Urothelium cell line (cell line): ENCODE measurements at places on chromosomes 1 and 21.

DNA sequence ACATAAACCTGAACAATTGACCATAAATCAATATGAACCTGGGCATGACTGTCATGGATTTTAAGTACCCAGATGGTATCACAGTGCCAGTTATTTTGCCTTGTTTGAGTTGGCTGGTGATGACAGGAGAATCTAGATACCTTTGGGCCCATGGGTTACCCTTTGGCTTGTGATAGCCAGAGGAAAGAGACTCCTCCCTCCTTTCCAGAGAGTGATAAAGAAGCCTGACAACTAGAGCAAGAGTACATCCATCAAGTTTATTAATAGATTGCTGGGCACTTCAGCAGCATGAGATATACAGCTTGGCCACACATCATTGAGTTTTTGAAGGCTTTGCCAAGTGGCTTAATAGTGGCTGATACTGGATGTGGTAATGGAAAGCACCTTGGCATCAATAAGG, 6.6 kb upstream of the FMO3 start:
- DNase-seq: no peak

DNA sequence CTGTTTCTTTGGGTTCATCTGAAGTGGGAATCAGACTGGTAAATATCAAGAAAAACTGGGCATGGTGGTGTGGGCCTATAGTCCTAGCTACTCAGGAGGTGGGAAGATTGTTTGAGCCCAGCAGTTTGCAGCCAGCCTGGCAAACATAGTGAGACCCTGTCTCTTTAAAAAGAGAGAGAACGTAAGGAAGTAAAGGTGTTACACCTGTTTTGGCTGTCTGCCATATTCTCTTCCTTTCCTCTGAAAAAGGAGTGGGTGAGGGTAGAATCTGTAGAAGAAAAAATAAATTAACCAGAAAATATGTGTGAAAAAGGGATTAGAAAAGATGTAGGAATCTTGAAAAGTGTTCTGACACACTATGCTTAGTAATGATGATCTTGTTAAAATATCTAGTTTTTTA, 20.0 kb downstream of the AHCYL1 start:
- no peak for DNase-seq

- peak; percentile 33 for DNase-seq
Measured at GRCh38 chr1:11563560-11564069, 84.7 kb downstream of the DISP3 start.

DNA sequence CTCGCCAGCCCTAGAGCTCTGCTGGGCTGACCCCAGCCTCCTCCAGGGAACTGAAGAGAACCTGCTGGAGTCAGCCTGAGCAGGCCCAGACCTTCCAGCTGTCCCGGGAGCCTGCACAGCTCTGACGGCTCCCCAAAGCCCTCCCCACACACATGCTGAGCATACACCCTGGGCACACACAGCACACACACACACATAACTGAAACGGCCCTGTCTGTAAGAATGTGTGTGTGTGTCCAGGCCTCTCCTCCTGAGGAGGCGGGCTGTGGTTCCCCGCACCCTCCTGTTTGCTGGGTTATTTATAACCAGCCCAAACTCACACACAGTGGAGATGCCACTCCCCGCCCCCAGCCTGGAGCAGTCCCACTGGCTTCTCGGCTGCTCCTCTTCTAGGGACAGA, 20.2 kb downstream of the SDC3 start:
- DNase-seq: peak; percentile 35

GRCh38 chr1:201861448-201861847, 27.2 kb upstream of the SHISA4 start:
- DNase-seq: no peak

DNA sequence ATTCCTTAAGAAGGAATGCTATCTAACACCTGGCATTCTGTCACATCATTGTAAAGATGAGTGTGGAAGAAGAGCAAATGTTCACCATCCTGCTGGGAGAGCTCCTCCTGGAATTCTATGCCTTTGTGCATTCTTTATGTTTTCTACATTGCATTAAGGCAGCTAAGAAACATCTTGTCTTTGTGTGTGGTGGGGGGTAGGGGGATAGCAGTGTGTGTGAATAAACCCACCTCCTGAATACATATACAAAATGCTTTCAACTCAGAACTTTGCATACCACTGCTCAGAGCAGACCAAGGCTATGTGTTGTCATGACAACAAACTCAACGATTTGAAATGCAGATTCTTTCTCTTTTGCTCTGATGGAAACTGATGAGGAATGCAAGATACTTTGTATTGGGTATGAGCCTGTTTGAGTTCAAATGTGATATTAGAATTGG, 193.6 kb upstream of the KAZN start:
- no peak for DNase-seq

GRCh38 chr1:101128211-101128727, 102.7 kb upstream of the DPH5 start:
- DNase-seq: no peak

DNA sequence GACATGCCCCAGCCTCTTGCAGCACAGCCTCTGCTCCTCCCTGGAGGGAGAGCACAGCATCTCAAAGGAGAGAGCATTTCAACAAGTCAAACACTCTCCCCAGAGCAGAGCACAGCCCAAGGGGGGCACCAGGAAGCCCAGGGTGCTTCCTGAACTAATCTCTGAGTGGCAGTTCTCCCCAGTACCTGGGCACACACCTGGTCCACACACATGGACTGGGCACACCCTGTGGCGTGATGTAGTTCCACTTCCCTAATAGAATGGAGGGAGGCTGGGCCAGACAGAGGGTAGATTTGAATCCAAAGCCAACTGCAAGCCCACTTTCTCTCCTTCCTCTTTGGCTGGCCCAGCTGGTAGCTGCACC, 55.5 kb downstream of the CD46 start:
- no peak for DNase-seq

DNA sequence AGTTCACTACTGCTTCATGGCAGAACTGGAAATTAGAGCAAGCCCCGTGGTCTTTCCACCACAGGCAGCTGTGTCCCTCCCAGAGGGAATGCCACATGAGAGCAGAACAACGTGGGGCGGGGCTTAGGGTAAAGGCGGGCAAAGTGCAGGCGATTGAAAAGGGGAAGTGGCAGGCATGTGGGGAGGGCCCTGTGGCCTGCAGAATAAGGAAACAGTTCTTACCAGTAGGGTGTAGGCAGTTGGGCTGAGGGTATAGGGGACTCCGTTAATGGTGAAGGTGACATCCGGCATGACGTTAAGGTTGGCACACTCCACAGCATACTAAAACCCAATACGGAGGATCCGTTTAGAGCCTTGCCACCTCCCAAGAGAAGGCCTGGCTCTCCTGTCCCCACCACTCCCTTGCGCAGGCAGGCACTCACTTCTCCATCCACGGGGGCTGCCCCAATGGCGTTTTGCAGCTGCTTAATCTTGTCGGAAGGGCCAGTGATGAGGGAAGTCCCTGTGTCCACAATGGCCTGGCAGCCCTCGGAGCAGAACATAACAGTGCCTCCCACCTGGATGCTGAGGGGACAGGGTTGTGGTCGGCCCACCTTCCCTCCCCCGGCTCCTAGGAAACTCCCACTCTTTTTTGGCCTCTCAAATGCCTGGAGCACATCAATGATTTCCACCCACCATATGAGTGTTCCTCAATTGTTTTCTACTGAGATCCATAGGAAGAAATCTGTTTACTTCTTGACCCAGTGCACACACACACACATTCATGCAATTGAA, 9.1 kb upstream of the RAB7B start:
- no peak for DNase-seq

GRCh38 chr1:172673761-172674160, 14.9 kb downstream of the FASLG start:
- DNase-seq: no peak

DNA sequence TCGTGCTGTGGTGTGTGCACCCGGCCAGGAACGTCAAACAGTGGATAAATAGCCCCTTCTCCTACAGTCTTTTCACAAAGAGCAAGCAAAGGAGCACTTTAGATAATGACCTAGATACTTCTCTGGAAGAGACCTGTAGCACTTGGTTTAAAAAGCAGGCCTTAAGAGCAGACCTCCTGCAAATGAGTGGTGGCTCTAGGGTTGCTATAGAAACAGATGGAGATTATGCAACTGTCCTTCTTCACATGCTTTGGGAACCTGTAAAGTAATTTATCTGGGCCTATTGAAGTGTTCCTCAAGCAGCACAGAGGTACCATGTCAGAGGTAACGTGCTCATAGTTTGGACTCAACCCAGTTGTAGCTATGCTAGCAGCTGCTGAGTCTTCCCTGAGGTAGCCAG, 208.2 kb upstream of the KIAA0040 start:
- DNase-seq: no peak

- DNase-seq: no peak
Measured at GRCh38 chr21:22881131-22881530, 1882.9 kb downstream of the NCAM2 start.

GRCh38 chr1:107673006-107673405, 292.0 kb downstream of the VAV3 start:
- DNase-seq: no peak

- no peak for DNase-seq
Measured at GRCh38 chr21:37821786-37822450, 94.3 kb downstream of the KCNJ6 start.
